NCI-H345 (cell line): ENCODE measurements at places on chromosomes 1 and 21.

DNA sequence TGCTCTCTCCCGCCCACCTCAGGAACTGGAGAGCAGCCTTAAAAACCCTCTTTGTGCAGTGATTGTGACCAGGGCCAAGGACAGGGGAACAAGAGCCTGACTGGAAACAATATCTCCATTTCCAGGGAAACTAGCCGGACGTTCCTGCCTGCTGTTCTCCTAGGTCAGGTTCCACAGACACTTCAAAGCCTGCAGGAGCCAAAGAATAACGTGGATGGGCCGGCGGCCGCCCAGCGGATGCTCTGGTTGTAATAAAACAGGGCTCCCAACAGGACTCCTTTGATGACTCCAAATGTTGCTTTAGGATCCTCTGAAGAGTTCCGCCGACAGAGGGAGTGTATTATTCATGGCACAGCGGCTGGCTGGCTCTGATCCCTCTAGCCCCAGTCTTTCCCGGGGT lies 162.2 kb downstream of the PLXNA2 start:
- DNase-seq: no peak

GRCh38 chr21:44761011-44761729 lies 40.5 kb downstream of the UBE2G2 start:
- DNase-seq: peak; percentile 23

GRCh38 chr1:22319608-22320007 lies 132.0 kb upstream of the ZBTB40 start:
- no peak for DNase-seq

DNA sequence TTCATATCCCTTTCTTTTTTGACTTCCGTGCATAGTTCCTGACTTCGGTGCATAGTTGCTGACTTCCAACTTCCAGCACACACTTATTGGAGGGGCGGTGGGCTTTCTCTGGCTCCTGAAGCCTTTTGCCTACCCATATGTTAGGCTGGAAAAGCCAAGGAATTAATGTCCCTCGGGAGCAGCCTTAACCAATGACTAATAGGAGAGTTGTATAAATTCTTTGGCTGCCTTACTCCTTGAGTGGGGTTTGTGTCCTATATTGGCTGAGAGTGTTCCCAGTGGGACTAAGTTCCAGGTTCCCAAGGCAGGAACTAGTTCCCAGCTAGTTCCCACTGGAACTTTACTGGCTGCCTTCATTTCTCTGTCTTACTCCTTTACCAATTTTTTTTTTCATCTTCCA lies 105.7 kb downstream of the ZNF326 start:
- DNase-seq: no peak

- no peak for DNase-seq
Observed at GRCh38 chr1:180080439-180080838, 74.2 kb upstream of the QSOX1 start.

DNA sequence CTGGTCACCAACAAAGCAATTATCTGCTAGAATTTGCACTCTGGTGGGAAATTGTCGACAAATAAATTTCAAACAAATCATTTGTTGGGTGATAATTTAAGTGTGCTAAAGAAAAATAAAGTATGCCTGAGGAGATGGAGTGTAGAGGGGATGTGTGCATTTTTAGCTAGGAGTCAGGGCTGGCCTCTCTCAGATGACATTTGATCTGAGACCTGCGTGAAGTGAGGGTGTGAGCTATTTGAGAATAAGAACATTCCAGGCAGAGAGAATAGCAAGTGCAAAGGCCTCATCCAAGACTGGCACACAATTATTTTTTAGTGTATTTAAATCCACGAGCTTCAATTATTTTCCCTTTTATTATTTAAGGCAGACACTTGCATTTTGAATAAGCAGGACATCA lies 19.7 kb upstream of the S1PR1 start:
- DNase-seq: no peak

DNA sequence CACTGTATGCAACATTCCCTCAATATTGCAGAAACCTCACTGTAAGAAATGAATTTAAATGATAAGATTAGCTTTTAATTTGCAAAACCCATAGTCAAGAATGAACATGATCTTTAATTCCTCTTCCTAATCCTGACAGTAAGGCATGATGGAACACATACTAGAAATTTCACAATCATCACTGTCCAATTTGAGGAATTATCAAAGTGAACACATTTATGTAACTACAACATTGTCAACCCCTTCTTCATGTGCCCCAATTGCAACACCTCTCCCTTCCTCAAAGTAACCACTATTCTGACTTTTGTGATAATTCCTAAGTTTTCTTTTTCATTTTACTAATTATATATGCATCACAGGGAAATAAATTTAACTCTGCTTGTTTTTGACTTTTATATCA lies 103.1 kb downstream of the LHX8 start:
- DNase-seq: no peak

DNA sequence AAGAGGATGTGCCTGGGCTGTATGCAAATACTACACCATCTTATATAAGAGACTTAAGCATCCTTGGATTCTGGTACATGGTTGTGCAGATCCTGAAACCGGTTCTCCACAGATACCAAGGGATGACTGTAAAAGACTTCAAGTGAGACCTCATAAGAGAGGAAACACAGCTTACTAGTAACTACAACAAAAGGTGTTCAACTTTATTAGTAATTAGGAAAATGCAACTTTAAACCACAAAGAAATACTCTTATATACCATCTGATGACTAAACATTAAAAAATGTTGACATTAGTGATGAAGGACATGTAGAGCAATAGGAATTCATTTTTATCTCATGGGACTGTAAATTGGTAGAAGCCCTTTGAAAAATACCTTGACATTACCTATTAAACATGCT lies 102.7 kb downstream of the RASAL2 start:
- no peak for DNase-seq

- DNase-seq: no peak
Observed at GRCh38 chr1:13779930-13780329, 79.9 kb downstream of the PRDM2 start.

DNA sequence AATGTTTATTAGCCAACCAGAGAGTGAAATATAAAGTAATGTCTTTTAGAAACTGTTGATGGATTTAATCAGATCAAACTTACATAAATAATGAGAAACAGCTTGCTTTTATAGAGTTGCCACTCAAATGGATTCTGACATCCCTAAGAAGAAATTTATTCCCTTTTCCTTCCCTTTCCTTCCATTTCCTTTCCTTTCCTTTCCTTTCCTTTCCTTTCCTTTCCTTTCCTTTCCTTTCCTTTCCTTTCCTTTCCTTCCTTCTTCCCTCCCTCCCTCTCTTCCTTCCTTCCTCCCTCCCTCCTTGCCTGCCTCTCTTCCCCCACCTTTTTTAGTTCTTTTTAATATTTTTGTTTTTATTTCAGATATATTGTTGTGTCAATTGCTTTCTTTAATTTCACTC lies 27.3 kb downstream of the PRRX1 start:
- no peak for DNase-seq

GRCh38 chr1:108200687-108201051 lies 526 bp upstream of the SLC25A24 start:
- DNase-seq: peak; percentile 53

DNA sequence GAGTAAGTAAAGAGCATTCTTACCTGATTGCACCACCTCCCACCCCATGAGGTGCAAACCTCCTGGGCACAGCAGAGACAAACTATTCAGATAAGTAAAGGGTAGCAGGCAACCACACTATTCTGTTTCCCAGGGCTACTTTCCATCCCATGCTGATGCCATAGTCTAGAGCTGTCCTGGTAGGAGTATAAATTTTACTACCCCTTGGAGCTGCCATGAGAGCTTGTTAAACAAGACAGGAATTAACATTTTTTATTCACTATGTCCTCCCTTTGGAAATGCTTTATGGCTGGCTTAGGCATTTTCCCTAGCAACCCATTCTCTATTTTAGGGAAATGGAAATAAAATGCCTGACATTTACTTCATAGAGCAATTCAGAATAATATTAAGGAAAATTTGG lies 324.6 kb upstream of the USP25 start:
- no peak for DNase-seq

DNA sequence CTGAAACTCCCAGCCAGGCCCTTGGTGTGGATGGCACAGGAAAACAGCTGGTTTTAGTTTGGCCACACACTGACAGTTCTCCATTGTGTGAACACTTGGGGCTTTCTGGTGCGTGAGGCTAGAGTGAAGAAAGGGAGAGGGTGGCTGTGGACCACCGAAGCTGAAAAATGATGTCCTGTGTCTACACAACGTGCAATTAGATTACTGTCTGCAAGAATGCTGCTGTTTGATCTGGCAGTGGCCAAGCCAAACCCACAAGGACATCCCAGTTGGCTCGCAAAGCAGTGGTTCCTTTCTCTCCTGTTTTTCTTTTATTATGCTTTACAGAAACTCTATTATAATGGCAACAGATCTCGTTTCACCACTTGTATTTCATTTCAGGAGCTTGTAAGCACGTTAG lies 58.9 kb downstream of the ERG start:
- no peak for DNase-seq

DNA sequence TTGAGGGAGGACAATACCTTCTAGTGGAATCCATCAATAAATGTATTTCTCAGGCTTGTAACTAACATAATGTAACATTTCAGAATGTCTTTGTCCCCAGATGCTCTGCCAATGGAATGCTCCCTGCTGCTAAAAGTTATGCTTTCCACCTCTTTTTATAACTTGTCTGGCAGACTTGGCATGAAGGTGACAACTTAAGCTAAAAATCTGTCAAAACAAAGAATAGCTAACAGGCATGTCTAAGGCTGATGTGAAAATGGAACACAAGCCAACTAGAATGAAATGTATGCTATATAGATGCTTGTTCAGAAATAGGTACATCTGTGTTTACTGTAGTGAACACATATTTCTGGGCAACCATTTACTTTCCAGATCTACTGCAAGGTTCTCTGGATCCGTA lies 467.9 kb downstream of the MRPL39 start:
- no peak for DNase-seq
